ENCODE measurements at places on chromosomes 7 and 10.
A peak's percentile ranks its signal among the peaks of the same experiment; 100 is the strongest.

DNA sequence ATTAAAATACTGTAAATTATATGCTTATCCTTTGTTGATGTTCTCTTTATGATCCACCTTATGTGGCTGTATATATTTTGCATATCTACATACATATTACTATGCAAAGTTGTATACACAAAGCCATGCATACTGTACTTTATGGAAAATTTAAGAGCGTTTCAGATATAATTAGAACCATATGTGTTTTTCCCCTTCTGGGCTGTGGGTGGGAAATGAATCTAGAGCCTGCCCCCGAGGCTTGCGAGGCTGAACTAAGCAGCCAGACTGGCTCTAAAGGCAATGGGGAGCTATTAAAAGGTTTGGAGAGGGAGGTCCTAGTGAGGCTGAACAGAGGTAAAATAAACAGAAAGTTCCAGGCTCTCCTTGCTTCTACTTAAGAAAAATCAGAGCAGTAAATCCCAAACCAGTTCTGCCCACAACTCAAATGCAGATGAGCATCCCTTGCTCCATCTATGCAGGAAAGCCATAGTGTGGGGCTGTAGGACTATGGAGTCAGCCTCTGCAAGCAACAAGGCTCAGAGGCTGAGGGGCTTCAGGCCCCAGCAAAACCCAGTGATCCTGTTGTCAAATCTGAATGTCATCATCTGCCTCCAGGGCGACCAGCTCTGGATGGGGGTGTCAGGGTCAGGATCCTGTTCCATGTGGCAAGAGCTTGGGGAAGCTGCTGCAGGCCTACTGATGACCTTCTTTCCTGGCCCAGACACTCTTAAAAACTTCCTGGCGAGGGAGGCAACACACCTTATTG lies 14.1 kb upstream of the DDIT4 start:
- no peak for DNase-seq

DNA sequence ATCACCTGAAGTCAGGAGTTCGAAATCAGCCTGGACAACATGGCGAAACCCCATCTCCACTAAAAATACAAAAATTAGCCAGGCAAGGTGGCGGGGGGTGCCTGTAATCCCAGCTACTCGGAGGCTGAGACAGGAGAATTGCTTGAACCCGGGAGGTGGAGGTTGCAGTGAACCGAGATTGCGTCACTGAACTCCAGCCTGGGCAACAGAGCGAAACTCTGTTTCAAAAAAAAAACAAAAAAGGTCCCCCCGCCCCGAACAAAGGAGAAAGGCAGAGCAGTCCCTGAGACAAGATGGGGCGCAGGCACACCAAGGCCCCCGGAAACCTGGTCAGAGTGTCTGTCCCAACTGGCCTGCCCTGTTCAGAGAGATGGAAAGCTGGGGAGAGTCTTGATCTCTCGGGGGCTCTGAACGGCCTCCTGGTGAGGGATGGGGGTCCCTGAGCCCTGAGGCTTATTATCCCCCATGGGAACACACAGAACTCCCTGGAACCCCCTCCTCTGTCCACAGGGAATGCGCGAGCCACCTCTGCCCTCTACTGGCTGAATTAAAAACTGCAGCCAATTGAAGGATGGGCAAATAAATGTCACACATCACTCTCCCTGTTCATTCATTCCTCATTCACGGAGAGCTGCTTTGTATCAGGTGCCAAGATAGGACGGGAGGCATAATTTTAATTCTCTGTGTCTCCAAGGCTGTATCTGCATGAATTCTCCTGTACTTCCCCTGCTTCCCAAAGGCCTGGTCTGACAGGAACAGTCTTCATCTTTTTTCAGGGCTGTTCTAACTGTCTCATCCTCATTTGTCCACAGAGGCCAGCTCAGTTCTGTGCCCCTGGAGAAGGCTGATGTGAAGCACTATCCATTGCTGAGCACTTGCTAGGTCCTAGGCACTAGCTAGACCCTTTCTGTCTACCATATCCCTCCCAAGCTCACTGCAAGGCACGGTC lies 28.9 kb downstream of the MAT1A start:
- DNase-seq: peak; percentile 35

GRCh38 chr10:102280397-102281101 lies 35.2 kb downstream of the GBF1 start:
- peak; percentile 61 for DNase-seq

DNA sequence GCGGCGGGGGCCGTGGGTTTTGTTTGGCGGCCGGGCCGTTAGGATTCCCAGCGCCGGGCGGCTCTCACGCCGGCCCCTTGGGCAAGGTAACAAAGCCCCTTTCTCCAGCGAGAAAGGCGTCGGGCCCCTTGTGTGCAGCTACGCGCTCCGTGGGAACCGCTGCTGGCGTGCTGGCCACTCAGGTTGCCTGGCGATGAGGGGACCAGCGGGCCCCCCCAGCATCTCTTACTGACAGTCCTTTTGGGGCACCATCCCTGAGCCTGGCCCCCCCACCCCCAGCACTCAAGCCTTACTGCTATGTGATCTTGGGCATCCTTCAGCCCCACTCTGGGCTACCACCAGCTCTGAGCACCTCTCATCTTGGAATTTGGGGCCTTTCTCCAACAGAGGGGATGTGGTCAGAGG lies 1.8 kb downstream of the LFNG start:
- no peak for DNase-seq

DNA sequence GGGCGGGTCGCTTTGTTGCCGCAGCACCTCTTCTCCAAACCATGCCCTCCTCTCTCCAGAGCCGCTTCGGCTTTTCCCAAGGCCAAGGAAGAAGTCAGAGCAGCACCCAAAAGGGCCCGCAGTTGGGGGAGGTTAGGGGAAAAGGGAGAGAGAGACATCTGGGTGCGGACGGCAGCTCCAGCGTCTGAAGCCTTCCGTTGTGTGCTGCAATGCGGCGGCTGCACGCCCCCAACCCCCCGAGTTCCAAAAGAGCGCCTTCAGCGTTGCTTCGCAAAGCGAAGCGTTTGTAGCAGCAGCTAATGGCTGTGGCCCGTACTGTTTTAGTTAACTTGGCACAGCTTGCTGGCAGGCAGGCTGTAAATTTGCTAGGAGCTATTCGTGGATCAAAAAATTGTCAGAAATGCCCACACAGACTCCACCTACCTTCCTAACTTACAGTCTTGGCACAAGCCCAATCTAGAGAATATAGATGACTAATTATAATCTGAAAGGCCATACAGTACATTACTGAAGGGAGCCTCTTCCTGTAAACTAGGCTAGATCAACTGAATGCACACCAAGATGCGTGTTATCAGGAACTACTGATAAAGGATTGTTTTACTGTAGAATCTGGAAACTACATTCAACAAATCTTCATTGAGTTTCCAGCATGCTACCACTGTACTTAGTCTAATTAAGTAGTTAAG lies 1.1 kb upstream of the KBTBD2 start:
- DNase-seq: peak; percentile 63

DNA sequence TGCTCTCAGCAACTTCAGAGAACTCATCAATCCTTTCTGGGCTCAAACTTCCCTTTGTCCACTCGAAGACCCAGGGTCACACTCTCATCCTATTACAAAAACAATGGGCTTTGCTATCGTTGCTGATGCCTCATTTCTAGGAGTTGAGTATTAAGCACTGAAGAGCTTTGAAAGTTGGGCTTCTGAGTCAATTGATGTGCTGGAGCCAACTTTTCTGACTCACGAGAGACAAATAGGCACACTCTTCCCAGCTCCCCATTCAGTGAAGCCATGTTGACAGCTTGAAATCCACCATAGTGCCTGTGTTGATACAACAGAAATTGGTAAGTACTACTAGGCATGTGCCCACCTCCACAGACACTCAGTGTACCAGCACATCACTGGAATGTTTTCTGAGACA lies 97.5 kb upstream of the PRSS58 start:
- no peak for DNase-seq

GRCh38 chr7:45055016-45055415 lies 33.8 kb downstream of the NACAD start:
- no peak for DNase-seq

GRCh38 chr10:86961481-86962091 lies 3.2 kb downstream of the SNCG start:
- DNase-seq: no peak

- DNase-seq: peak; percentile 83
Measured at GRCh38 chr7:71019706-71020105, 112.2 kb upstream of the GALNT17 start.

- DNase-seq: no peak
Measured at GRCh38 chr10:21334891-21335696, 190.4 kb downstream of the SKIDA1 start.

- DNase-seq: no peak
Measured at GRCh38 chr10:125189162-125189561, 28.8 kb upstream of the CTBP2 start.

GRCh38 chr7:20741801-20742200 lies 44.9 kb downstream of the SP8 start:
- DNase-seq: no peak

DNA sequence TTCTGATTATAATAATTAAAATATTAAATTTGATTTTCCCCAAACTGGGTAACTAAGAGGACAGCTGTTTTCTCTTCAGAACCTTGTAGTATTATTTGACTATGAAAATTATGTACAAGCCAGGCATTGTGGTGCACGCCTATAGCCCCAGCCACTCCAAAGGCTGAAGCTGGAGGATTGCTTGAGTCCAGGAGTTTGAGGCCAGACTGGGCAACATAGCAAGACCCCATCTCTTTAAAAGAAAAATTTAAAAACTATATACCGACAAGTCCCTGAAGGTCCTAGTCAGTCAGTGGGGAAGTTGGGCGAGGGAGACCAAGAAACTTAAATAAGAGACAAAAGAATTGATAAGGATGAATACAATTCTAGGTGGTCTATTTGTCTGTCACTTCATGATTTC lies 27.1 kb upstream of the UBE2D1 start:
- no peak for DNase-seq
